ENCODE measurements at places on chromosomes 7 and 10.

GRCh38 chr7:117065571-117066150, 112.4 kb downstream of the ST7 start:
- no peak for DNase-seq

DNA sequence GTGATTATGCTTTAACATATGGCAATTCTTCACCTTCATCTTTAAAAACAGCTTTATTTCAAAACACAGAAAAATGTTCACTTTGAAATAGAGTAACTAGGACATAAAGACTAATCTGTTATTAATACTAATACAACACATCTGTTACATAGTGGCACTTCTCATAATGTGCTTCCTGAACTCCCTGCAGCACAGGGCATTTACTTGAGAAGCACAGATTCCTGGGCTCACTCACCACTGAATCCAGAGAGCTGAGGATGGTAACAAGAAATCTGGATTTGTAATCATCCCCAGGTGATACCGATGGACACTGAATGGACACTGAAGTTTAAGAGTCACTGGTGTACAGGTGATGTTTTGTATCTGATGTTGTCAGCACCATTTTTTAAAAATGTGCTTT, 96.1 kb downstream of the COL28A1 start:
- DNase-seq, result no peak

DNA sequence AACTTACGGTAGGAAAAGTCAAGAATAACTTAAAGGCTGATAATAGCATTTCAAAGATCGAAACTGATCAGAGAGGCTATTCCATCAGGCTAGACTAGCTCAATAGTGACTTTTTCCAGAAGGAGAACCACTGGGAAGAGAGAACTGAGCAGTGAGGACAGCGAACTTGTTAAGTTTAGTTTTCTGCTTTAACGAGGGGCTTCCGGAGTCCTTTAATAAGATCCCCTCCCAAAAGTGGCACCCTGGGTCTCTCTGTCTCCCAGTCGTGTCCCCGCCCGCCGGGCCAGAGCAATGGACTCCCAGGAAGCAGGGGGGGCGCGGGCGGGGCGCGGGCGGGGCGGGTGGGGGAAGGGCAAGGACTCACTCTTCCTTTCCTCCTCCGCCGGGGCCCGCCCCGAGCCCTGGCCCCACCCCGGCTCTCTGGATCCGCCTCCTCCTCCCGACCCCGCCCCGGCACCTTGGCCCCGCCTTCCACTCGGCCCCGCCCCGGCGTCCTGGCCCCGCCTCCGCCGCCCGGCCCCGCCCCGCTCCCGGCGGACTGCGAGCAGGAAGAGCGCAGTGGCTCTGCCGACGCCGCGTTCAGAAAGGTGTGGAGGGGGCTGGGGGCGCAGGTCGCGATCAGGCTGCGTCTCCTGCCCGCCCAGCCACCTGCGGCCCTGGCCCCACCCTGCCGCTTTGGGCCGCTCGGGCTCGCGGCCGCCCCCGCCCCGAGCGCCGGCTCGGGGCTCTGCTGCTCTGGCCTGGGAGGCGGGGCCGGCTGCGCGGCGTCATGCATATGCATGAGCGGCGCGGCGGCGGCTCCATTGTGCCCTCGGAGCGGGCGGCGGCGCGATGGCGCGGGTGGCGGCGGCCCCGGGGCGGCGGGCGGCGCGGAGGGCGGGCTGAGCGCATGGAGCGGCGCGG, at the start of gene ZMIZ2:
Gene ZMIZ2, plus strand, starts transcription at position 803 of the 903 bp plus-strand sequence. CDS start 7,403 bp downstream, outside the sequence.
- peak; percentile 82 for DNase-seq

- no peak for DNase-seq
These were observed 2.6 kb upstream of the MBL2 start for GRCh38 chr10:52775132-52775647.

DNA sequence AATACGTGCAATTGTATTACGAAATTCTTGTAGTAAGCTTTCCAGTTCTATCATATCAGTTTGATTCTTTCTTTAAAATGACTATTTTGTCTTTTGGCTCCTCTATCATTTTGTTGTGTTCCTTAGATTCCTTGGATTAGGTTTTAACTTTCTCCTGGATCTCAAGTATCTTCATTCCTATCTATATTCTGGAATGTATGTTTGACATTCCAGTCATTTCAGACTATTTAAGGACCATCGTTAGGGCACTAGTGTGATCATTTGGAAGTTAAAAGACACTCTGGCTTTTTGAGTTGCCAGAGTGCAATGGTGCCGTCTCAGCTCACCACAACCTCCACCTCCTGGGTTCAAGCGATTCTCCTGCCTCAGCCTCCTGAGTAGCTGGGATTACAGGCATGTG, 45.7 kb upstream of the SFTPD start:
- no peak for DNase-seq

- DNase-seq, result no peak
These were observed 371.1 kb downstream of the LRRTM3 start for GRCh38 chr10:67296926-67297325.

DNA sequence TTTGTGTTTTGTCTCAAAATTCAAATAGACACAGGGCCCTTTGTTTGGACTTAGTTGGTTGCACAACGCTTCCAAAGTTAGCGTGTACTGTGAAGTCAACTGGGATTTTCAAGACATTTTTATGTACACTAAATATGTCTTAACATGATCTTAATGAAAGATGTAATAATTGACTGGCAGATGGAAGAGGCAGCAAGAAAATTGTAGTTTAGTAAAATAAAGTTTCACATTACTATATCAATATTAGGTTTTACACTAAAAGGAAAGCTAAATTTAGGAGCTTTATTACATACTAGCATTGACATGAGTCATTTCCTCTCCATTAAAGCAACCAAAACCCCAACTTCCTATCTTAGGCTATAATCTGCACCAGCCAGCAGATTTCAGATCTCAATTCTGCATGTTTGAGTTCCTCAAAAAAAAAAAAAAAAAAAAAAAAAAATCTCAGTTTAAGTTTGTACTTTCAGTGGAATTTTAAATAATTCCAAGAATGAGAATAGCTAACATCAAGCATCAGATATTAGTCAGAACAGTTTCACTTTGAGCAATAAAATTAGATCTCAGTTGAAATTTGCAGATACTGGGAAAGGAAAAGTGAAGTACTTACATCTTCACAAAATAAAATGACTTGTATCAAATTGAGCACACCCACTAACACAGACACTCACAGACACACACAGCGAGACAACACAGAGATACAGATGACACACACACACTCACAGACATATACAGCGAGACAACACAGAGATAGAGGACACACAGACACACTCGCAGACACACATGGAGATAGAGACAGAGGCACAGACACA, 346.6 kb upstream of the KLF6 start:
- DNase-seq, result peak; percentile 12

GRCh38 chr10:124703778-124704427, 40.3 kb downstream of the FAM53B start:
- DNase-seq, result no peak

- no peak for DNase-seq
These were observed 608.0 kb downstream of the DNAJB6 start for GRCh38 chr7:157944734-157945291.

DNA sequence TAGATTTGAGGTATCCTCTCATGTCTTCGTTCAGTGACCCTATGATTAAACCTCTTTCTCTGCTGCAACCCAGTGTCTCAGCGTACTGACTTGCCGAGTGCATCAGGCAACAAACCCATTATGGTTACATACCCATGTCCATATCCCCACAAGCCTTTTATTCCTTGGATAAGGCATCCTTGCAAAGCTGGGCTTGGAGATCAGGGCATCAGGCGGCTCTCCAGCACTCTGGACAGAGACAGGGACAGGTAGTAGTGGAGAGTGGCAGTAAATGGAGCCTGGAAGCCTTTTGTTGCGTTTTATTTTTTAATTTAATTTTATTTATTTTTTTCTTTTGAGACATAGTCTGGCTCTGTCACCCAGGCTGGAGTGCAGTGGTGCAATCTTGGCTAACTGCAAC, 32.0 kb upstream of the NPFFR1 start:
- DNase-seq, result no peak

DNA sequence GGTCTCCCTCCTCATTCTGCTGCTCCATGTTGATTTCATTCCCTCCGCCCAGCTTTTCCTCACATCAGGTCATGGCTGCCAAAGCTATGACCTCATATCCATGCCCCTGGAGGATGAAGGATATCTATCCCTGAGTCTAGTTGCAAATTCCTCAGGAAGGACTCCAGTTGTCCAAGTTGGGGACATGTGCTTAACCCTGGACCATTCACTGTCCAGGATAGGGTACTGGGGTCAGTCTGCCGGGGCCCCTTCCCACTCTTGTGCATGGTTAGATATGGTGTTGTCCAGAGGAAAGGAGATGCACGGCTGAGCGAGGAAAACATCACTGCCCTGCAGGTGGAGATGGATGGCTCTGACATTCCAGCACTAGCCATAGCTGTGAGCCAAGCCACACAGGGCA, 51.9 kb upstream of the COMTD1 start:
- no peak for DNase-seq

DNA sequence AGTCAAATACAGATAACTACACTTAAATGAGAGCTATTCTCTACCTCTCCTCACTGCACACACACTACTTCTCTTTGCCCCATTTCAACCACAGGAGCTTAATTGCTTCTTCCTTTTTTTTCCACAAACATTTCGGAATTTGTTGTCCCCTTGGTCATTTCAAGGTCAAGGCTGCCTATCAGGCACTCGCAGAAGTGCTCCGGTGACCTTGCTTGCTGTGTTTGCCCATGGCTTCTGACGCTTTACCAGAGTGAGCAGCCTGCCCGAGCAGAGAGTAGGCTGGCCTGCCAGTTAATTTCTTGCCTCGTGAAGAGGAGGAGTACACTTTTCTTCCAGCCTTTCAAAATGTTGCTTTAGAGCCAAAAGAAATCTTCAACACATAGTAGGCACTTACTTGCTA, 297.1 kb upstream of the LRGUK start:
- DNase-seq, result no peak

DNA sequence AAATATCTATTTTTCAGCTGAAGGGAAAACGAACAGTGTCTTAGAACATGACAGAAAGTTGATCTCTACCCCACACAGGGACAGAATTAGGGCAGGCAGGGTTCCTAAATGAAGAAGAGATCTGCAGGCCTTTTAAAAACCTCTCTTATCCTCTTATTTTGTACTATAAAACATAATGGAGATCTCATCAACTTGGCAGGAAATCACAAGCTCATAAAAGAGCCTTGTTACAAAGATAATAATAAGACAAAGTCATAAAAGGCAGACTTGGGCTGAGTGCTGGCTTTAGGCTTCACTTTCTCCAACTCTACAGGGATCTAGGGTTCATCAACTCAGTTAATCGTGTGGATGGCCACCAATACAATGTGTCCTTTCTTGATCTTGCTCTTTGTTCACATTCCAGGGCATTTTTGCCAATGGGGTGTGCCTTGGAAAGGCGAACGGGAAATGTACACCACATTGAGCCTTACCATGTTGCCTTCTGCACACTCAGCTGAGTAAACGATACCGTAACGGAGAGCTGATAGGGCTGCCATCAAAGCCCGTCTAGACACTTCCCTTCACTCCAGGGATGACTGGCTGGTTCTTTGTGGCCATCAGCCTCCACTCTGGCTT, 7.1 kb upstream of the TEX36 start:
- DNase-seq, result no peak

DNA sequence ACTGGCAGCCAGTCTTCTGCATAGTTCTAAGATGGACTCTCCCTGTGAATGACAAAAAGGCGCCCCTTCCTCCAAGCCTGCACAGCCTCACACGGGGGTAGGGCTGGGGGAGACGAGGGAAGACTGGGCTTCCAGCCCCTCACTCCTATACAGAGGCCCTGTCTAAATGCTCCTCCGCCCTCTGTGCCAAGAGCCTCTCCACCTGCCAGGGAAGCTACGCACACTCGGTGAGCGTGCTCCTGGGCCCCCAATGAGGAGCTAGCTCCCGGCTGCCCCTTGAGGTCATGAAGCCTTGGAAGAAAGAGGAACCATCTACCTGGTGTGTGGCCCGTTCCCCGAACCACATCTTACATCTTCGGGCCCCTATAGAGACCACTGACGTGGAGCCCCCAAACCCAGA, 54.8 kb downstream of the CRTAC1 start:
- no peak for DNase-seq

- DNase-seq, result no peak
These were observed 126.2 kb upstream of the ACBD5 start for GRCh38 chr10:27366769-27367168.

- DNase-seq, result no peak
These were observed 128.8 kb upstream of the DNAJB12 start for GRCh38 chr10:72483471-72483870.

- DNase-seq, result no peak
These were observed 331.5 kb downstream of the CXCL12 start for GRCh38 chr10:44053391-44053790.

DNA sequence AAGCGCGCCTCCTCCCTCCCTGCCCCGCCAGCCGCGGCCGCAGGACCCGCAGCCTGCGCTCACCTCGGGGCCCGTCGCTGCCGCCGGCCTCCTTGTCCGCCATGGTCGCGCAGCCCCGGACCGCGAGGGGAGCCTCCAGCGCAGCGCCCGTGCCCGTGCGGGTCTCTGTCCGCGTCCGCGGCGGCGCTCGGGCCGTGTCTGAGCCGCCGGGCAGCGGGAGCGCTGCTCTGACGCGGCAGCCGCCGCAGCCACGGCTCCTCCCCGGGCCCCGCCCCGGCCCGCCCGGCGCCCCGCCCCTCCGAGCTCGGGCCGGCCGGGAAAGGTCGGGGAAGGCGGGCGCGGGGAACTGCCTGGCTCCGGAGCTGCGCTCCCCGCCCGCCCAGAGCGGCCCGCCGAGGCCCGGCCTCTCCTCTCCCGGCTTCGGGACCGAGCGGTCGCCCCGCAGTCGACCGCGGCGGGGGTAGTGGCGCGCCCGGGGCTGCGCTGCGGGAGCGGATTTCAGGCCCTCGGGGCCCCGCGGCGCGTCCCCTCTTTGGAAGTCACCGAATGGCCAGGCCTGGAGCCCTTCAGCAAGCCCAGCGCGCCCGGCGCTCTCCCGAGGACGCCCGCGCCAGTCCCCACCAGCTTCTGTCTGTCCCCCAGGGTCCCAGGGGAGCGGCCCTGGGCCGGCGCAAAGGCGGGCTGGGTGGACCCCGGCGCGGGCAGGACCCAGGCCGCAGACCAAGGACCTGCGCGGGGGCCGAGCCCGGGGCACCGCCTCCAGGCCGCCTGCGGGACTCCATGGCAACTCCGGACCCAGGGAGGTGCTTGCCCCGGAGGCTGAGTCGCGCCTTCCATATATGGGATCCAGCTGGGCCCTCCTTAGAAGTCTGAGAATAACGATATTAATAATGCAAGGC, at the start of gene HSPA12A:
Gene HSPA12A, minus strand, starts transcription at position 200 of the 899 bp plus-strand sequence. Its CDS starts 97 bp downstream, at position 103.
- DNase-seq, result peak; percentile 31

DNA sequence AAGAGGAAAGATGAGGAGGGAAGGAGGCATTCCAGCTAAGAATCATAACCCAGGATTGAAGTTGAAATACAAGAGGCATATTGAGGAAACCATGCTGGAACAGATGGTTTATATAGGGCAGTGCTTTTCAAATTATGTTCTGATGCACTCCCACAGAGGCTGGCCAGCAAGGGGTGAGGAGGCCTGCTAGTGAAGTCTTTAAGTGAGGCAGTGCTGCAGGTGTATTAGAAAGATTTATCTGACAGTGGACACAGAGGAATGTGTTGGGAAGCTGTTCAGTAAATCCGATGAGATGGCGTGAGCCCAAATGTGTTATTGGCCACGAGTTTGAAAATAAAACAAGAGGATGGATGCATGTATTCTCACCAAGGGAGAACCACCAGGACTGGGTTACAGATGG, 28.6 kb downstream of the REEP3 start:
- no peak for DNase-seq

- DNase-seq, result no peak
These were observed 24.5 kb upstream of the KCTD7 start for GRCh38 chr7:66604198-66604597.

- no peak for DNase-seq
These were observed 33.3 kb downstream of the CASP7 start for GRCh38 chr10:113712755-113713639.

GRCh38 chr7:40329601-40330153, 194.9 kb downstream of the SUGCT start:
- no peak for DNase-seq

GRCh38 chr10:4062751-4063150, 277.7 kb upstream of the KLF6 start:
- DNase-seq, result no peak
